ENCODE measurements at places on chromosomes 5 and 9. TPM values are rescaled to one million over a fixed set of nuclear protein-coding genes. Genes with fewer than 3 reads are reported as not detected.

- DNase-seq = no peak
Measured at GRCh38 chr5:45399041-45399440, 297.1 kb downstream of the HCN1 start.

GRCh38 chr5:171418316-171418981 is 998 bp upstream of the FGF18 start:
- peak; percentile 85 for DNase-seq

- DNase-seq = no peak
Measured at GRCh38 chr5:143350341-143350740, 53.1 kb downstream of the NR3C1 start.

GRCh38 chr5:42749020-42749419 is 7.6 kb upstream of the CCDC152 start:
- DNase-seq = no peak

GRCh38 chr5:181170996-181171395 is 23.6 kb downstream of the OR2V2 start:
- DNase-seq = no peak

- no peak for DNase-seq
Measured at GRCh38 chr9:1490341-1491232, 440.4 kb downstream of the DMRT2 start.

GRCh38 chr5:50606179-50606578 is 60.3 kb upstream of the PARP8 start:
- no peak for DNase-seq

DNA sequence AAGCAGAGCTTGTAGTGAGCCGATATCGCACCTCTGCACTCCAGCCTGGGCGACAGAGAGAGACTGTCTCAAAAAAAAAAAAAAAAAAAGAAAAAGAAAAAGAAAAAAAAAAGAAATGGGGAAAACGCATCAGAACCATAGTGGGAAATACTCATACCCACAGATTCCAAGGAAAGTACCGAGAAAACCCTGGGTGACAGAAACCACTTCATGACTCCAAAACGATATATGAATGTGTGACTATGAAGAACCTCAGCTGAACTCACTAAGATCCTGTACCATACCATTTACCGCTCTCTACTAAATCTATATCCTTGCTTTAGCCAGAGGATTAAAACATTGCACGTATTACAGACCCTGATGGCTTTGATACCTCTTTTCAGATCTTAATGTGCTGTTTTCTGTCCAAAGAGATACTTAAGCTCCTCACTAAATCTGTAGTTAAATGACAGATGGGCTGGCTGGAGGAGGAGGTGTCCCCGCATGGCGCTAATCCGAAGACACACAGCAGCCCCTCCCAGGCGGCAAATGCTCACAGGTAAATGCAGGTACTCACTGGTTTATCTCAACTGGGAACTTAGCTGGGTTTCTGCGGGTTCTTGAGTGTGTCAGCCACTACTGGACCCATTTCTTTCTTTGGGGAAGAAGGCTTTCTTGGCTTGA is 2.8 kb downstream of the LPCAT1 start:
- DNase-seq = peak; percentile 8

DNA sequence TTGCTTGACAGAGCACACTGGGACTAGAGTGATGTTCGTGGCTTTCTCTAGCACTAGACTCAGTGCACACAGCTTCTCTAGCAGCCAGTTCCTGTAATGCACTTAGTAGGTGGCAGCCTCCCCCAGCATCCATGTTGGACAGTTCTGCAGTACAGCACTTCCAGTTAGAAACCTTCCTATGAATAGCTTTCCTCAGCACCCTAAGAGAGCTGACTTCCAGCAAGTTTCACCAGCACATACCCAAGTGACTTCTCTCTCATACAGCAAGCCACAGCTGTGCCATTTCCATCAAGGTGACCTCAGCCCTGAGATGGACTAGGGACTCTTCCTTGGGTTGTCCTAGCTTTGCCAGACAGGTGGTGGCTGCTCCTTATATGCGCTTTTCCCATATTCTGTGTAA is 60.4 kb downstream of the PJA2 start:
- DNase-seq = no peak

DNA sequence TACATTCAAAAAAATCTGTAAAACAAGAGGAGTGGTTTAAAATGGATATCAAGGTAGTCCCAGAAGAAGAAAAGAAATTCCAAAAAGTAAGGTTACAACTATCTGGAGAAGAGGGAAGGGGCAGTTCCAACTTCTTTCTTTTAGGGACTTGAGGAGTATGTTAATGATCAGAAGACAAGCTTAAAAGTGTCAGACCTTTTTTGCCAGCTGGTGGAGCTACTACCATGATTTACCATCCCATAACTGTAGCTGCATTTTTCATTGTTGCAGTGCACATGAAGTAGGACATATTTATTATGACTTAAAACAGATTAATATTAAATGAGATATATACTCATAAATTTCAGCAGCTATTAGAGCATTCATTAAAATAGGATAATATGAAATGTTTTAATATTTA is 158.5 kb upstream of the RGS7BP start:
- no peak for DNase-seq

DNA sequence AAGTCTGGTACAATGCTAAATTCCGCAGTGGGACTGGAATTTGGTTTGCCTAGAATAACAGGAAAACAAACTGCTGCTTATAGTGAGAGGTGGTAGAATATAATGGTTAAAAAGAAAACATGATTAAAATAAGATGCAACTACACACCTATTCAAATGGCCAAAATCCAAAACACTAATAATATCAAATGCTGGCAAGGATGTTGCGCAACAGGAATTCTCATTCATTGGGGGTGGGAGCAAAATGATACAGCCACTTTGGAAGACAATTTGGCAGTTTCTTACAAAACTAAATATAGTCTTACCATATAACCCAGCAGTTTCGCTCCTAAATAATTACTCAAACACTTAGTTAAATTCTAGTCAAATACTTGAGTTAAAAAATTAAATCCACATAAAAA is 50.8 kb upstream of the TPD52L3 start:
- no peak for DNase-seq

DNA sequence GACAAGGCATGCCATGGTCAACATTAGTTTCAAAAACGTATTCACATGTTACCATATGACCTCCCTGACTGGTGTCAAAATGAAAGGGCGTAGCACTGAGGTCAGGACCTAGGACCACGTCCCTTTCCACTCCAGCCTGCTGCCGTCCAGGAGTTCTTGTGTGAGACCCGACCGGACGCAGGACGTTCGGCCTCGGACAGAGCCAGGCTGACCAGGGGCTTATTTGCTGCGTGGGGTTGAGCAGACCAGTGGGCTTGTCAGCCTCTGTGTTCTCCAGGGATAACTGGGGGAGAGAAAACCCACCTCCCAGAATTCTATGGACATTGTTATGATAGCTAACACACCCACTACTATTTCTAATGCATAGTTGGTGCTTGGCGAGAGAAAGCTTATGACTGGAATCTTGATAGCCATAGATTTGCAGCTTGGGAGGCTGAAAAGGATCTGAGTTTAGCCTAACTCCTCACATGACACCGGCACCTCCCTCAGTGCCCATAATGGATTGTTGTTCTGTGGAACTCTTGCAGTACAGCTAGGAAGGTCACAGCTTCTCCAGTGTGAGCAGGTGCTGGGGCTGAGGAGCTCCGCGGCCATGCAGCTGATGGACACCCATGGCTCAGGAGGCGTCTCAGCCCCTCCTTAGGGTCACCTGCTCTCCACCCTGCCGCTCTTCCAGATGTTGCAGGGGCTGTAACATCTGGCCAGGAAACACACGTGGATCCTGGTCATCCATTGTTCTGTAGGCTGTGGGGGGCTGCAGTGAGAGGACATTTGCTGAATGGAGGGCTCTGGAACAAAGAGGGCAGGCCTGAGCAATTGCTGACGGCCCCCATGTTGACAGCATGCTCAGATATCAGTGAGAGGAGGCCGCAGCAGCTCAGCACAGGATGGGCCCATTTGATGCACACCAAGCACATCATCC is 368.4 kb downstream of the IRX2 start:
- no peak for DNase-seq

GRCh38 chr9:103537426-103537825 is 542.3 kb downstream of the CYLC2 start:
- DNase-seq = no peak

DNA sequence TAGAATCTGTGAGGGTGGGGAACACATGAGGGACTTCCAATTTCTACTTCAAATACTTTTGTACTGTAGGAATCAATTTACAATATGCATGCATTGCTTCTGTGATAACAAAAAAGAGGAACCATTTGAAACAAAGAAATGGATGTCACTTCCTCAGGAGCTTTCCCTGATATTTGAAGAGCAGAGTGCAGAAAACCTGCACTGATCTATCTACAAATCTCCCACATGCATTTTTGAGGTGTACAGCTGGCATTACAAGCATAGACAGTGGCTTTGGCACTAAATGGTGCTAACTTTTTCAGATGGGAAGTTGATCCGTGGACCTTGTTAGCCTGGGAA is 27.7 kb downstream of the YIPF5 start:
- no peak for DNase-seq

DNA sequence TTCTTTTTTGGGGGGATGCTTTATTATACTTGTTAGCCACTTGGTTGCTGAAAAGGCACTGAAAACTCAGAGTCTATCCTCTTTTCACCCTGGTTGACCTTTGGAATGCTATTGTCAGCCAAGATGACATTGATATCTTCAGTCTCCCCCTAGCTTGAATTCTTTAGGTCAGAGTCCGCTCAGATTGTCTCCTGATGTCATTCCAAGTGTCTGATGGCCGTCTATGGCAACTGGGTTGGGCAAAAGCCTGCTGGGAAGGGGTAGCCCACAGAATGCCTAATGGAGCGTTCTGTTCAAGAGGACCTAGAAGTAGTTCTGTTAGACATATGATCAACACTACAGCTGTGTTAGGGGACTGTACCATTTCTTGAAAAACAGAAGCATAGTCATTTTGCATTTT is 9.7 kb upstream of the MEF2C start:
- no peak for DNase-seq

- no peak for DNase-seq
Measured at GRCh38 chr9:31588006-31588405, 796.4 kb upstream of the ACO1 start.

DNA sequence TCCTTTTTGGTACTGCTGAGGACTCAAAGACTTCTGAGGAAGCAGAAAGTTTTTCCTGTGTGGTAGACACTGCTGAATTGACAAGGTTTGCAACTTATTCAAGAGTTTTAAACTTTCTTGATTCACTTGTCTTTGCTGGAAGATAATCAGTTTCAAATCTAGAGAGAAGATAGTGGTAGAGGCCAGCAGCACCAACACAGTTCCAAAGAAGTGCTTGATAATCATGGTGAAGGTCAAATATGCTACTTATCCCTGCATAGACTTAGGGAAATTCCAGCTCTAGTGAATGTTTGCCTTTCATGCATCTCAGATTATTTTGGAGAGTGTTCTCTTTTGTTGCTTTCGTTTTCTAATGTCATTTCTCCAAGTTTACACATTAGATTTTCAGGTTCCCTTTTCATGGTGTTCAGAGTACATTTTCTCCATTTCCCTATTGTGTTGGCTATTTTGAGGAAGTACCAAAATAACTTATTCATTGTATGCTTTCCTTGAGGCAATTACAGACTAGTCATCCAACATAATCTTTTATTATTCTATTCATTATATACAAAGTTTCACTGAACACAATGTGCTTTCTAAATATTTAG is 550 bp downstream of the IFNE start:
- DNase-seq = no peak

- no peak for DNase-seq
Measured at GRCh38 chr9:76720245-76720644, 44.0 kb upstream of the PCA3 start.

DNA sequence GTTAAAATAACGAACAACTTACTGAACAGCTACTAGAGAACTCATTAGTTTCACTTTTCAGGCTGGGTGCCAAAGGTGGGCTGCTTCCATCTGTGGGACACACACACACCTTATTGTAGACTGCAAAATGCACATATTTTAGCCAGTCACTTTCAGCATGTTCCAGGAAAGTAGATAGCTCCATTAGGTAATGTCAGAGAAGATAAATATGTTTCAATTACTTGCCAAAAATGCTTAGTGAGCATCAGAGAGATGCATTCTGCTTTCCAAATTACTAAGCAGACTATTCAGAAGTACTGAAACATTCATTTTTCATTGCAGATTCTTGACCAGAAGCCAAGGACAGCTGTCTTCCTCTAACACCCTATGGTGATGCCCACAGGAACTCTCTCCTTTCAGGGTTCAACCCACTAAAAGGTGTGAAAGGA is 56.2 kb upstream of the APC start:
- DNase-seq = no peak

GRCh38 chr5:172549696-172550095 is 91.4 kb upstream of the NEURL1B start:
- no peak for DNase-seq

DNA sequence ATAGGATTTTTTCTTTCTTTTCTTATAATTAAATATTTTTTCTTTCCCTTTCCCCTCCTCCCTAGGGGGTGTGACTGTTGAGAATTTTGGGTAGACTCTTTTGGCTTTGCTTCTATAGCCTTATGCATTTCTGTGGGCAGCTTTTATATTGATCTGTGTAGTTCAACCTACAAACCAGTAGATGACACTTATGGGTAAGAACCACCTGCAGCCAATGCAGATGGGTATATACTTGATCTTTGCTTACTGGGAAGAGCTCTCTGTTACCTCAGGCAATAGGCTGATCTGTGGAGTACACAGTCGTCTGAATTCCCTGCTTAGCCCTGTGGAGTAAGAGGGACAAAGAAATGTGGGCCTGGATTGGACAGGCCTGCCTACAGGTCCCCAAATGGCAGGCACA is 102.7 kb upstream of the STARD4 start:
- no peak for DNase-seq

The RASGRF2 gene
- 11.3 TPM for total RNA-seq

The CYSRT1 gene
- 5.6 TPM for total RNA-seq

The PCDHGA1 gene
- total RNA-seq = 13.1 TPM

The FAT2 gene
- 10.3 TPM for total RNA-seq

The CATSPER3 gene
- 21.7 TPM for total RNA-seq

The SKIC3 gene
- 45.8 TPM for total RNA-seq

The SLC1A1 gene
- 0.63 TPM for total RNA-seq

The GABBR2 gene
- total RNA-seq = 3.0 TPM

The ELAVL2 gene
- total RNA-seq = 77.0 TPM

All from testis (tissue), 5 donors.